Stomach (tissue), 19 donors: ENCODE measurements at places on chromosomes 5 and 9. TPM values are rescaled to one million over a fixed set of nuclear protein-coding genes. Genes with fewer than 3 reads are reported as not detected.

- no peak for DNase-seq
Observed at GRCh38 chr9:22645893-22646292, 199.3 kb downstream of the DMRTA1 start.

- no peak for DNase-seq
Observed at GRCh38 chr5:170788626-170789304, 5.2 kb downstream of the GABRP start.

- peak; percentile 96 for DNase-seq
Observed at GRCh38 chr9:111525056-111525977, at the start of gene ZNF483. Gene ZNF483, plus strand, starts transcription at chr9:111525179. Its CDS starts 2,217 bp downstream, at chr9:111527396.

DNA sequence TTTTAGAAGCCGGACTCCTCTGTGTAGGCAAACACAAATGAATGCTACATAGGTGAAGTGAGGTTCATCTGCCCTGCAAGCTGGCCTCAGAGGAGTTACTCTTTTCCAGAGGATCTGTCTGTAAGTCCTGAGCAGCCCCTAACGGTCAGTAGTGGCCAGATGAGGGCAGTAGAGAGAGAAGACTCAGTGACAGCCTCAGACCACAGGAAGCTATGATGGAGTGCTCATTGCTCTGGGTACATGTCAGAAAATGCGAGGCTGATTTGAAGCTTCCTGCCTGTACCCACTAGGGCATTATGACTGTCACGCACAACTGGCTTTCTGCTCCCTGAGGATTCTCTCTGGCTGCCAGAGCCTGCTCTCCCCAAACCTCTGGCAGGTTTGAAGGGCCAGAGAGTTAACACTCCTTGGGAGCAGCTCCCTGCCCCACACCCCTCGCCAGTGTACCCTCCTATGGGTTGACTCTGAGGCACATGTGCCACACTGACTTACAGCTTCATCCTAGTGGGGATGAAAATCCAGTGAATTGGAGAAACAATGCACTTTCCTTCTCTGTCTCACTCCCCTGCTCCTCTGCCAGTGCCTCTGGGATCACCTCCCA, 141.5 kb downstream of the GABRG2 start:
- peak; percentile 73 for DNase-seq

GRCh38 chr9:21234153-21234687, 5.6 kb downstream of the IFNA14 start:
- no peak for DNase-seq

DNA sequence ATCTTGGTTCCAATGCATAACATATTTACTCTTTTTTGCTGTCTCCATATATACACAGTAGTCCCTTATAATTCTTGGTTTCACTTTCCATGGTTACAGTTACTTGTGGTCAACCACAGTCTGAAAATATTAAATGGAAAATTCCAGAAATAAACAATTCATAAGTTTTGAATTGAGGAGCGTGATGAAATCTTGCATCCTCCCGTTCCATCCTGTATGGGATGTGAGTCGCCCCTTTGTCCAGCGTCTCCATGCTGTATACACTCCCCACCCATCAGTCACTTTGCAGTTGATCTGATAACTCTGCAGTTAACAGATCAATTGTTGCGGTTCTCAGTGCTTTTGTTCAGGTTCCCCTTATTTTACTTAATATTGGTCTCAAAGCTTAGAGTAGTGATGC, 11.5 kb upstream of the FAF2 start:
- no peak for DNase-seq

GRCh38 chr5:43110606-43111170, 10.0 kb upstream of the ZNF131 start:
- no peak for DNase-seq

GRCh38 chr9:35728041-35728971, 3.7 kb downstream of the TLN1 start:
- DNase-seq = peak; percentile 49

DNA sequence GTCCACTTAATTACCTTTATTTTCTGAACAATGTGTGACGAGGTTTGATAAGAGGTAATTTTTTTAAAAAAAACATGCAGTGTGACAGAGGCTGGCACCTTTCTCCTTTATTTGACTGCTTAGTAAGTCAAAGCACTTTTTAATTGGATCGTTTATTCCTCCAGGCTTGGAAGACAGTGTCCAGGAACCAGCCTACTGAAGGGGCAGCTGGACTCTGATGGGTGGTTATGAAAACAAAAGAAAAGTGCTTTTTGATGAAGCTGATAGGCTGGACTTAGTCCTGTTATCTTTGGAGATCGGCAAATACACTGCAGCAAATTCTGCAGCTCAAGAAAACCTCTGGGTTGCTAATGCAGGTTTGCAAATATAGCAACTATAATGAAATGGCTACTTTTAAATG, 141.7 kb downstream of the DCP2 start:
- DNase-seq = no peak

GRCh38 chr9:134560654-134561053, 80.9 kb upstream of the COL5A1 start:
- DNase-seq = no peak

- no peak for DNase-seq
Observed at GRCh38 chr5:34977934-34978613, 48.7 kb downstream of the DNAJC21 start.

GRCh38 chr5:68949256-68949655, 144.6 kb upstream of the SLC30A5 start:
- DNase-seq = no peak

GRCh38 chr9:4371108-4371507, 71.2 kb upstream of the GLIS3 start:
- DNase-seq = no peak

DNA sequence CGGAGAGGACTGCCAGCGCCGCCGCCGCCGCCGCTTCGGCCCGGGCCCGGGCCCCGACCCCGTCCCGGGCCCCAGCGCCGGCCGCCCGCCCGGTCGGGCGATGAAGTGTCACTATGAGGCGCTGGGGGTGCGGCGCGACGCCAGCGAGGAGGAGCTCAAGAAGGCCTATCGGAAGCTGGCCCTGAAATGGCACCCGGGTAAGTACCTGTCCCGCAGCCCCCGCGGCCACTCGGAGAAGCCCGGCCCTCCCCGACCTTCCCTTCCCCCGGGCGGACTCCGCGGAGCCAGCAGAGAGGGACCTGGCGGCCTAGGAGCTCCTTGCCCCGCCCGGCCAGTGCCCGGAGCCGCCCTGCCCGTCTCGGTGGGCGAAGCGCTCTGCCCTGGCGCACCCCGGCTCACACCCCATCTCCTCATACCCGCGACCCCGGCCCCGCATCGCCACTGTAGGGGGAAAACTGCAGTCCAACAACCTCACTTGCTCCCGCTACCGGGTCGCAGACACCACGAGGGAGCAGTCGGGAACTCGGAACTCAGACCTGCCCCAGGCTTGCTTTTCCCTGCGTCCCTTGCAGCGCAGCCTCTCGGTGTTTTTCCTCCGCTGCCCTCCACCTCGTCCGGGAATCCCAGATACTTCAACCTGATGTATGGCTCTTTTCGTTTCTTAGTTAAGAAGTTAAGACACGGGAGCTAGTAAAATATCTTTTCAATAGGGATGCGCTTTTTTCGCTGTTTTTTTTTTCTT, 532 bp downstream of the DNAJC21 start:
- peak; percentile 89 for DNase-seq

DNA sequence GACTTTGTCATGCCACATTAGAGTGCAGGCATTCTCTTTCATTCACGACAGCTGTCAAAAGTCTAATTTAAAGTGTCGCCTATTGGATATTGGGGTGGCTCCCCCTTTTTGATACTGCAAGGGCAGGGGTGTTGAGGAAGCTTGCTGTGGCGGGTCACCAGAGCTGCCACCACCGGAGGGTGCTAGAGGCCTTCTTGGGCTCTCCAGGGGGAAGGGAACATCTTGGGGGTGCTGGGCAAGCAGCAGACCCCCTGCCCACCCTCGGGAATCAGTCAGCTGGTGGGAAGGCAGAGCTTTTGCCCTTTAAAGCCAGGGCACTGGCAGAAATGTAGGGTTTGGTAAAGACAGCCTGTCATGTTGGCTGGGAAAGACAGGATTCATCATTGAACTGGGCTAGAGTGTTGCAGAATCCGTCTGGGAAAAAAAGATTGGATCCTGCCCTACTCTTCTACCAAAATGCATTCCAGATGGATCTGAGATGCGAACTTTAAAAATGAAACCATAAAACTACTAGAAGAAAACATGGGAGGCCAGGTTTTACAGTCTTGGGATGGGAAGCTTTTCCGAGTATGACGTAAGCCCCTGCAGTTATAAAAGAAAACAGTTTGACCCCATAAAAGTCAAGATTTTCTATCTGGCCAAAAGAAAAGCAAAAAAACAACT, 22.3 kb downstream of the COL5A1 start:
- DNase-seq = no peak

GRCh38 chr5:111606194-111606593, 93.9 kb upstream of the STARD4 start:
- no peak for DNase-seq

GRCh38 chr5:68070591-68071281, 144.8 kb upstream of the PIK3R1 start:
- DNase-seq = no peak

- DNase-seq = no peak
Observed at GRCh38 chr5:141382469-141383294, at the start of gene PCDHGA7. Gene PCDHGA7, plus strand, starts transcription at chr5:141382742. Its CDS starts 158 bp downstream, at chr5:141382900.

GRCh38 chr5:34533582-34534522, 122.3 kb upstream of the RAI14 start:
- peak; percentile 55 for DNase-seq

Gene WWC1
- 11.3 TPM for polyA plus RNA-seq

Gene ELAVL2
- polyA plus RNA-seq = not detected

Gene HAVCR1
- not detected for polyA plus RNA-seq

Gene NTNG2
- 0.31 TPM for polyA plus RNA-seq

Gene GRIN3A
- polyA plus RNA-seq = not detected

Gene NEK6
- polyA plus RNA-seq = 18.9 TPM
